ENCODE measurements at places on chromosomes 2 and 18. TPM values are rescaled to one million over a fixed set of nuclear protein-coding genes. Genes with fewer than 3 reads are reported as not detected.

NDUFV2 gene
- 106 TPM for total RNA-seq

TUBA3E gene
- not detected for total RNA-seq

UGT1A3 gene
- total RNA-seq: 0.86 TPM

MC5R gene
- total RNA-seq: not detected

RAX gene
- not detected for total RNA-seq

TEX44 gene
- total RNA-seq: not detected

DNA sequence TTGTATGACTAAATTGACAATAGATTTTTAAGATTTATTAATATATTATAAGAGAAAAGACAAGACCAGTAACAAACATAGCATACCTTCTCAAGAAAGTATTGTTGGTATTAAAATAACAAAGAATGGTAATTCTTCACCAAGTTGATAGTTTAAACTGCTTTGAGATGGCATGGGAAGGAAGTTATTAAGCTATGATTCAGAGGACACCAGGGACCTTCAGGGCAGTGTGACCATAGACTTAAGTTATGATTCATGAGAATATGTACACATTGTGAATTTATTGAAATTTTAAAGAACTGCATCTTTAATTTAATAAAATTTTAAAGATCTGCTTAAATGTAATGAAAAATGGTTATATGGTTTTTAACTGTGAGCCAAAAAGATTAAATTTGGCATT lies 205.7 kb downstream of the DSEL start:
- DNase-seq: no peak

GRCh38 chr18:55245211-55245614 lies 286.0 kb upstream of the CCDC68 start:
- DNase-seq: no peak

- no peak for DNase-seq
Measured at GRCh38 chr18:8854550-8854949, 149.2 kb downstream of the MTCL1 start.

DNA sequence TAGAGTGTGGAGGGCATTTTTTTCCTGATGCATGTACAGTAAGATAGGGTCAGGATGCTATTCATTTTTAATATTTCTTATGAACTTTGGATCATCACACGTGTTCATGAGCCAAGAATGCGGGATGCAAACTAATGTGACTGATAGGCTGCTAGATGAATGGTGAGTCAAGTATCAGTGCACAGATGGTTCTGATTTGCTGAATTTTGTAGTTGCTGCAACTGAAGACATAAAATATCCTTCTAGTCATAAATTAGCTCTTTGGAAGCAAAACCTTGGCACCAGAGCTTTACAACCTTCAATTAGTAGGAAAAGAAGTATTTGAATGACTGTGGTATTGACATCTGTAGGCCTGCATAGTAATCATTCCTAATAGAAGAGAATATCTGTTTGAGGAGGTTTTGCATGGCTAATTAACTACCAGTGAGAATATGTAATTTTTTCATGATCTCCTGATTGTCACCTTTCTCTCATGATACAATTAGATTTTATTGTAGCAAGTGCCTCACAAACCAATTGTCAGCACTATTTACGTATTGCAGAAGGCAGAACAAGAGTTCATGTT lies 94.0 kb downstream of the VRK2 start:
- no peak for DNase-seq

GRCh38 chr2:78011251-78011650 lies 489.1 kb upstream of the LRRTM4 start:
- no peak for DNase-seq

DNA sequence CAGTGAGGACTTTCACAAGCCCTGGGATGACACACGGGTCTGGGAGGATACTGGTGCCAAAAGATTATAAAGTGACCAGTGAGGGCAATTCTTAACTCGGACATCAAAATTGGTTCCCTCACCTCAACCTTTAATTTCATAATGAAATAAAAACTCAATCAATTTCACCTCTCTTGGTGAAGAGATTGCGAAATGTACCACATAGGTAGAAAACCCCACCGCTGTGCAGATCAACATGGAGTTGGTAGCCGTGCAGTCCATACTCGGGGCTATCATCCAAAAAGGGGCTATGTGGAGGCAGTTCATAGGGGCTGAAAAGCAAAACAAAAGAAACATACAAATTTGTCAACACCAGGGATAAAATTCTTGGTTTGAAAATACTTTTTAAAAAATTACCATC lies 24.4 kb downstream of the FBXO15 start:
- no peak for DNase-seq

- no peak for DNase-seq
Measured at GRCh38 chr2:240013343-240013742, 11.8 kb downstream of the NDUFA10 start.

DNA sequence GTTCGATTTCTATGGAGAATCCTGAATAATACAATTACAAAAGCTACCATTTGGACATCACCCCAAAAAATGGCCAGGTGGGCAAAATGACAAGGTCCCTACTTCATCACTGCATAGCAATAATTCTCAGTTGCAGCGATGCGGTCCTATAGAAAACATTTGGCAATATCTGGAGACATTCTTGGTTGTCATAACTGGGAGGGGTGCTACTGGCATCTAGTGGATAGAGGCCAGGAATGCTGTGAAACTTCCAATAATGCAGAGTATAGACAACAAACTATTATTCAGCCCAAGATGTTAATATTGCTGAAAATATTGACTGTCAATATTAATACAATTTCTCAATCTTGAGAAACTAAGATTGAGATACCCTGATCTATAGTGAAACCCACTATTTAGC lies 637.8 kb upstream of the PKDCC start:
- no peak for DNase-seq

DNA sequence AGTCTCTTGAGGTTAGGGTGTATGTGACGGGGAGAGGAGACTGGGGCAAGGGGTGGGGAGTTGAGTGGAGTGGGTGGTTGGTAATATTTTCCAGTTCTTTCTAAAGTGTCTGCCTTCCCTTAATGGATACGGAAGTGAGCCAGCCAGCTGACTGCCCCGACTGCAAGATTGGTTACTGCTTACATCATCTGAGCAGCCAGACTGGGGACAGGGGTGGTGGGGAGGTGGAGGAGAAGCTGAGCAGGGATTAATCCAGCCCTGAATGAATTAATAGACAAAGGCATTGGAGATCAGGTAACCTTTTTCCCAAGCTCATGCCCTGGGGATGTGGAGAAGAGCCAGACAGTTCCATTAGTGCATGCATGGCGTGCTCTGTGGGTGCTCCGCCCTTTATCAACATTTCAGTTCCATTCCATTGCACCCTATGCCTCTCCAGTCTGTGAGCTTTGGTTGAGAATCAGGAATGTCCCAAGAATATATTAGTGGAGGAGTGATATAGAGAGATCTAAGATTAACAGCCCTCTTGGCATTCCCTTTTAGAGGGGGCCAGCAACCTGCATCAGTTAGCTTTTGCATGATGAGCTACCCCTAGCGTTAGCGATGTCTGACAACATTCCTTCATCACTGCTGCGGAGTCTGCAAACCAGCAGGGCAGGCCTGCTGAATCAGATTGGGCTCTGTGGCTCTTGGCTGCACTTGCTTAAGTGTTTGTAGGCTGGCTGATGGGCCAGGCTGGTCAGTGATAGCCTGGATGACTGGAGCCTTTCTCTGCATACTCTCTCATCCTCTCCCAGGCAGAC lies 67.4 kb downstream of the TNP1 start:
- peak; percentile 15 for DNase-seq

DNA sequence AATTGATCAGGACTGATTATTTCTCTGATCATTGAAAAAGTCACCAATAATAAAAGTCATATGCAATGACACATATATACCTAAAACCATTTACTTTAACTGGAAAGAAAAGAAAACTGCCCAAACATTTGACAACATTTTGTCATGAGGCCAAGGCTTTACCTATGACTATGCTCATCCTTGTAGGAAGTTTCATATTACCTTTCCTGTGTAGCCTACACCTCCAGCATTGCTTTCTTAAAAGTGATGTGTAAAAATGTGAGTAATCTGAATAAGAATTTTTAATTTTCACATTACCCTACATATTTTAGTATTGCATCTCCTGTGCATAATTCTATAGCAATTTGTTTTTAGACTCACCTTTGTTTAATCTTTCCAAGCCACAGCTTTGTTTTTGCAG lies 419.8 kb upstream of the FIGN start:
- DNase-seq: no peak

DNA sequence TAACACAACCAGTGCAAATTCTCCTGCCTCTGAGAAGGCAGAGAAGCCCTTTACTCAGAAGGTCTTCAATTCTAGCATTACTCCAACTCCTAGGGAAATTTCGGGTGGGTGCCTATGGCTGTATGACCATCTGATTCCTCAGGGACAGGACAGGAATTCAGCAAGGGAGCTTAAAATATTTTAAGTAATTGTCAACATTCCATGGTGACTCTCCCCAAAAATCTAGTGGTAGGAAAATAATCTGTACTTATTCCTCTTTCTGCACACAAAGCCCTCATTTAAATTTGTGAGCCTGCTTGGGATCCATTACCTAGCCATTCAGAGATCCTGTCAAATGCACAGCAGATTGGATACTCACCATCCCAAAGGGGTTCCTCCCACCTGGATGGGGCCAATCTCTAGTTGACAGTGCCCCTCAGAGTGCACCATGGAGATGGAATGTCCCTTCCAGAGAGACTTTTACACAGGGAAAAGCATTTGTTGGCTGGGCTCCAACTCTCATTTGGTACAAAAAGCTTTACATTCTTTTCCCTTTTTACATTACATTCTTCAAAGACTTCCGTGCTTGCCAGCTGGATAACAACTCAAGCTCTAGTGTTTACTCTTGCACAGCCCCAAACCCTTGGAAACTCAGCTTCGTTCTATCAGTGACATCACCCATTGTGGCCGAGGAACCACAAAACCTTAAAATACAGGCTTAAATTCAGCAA lies 3.1 kb upstream of the TMEM150A start:
- DNase-seq: no peak

DNA sequence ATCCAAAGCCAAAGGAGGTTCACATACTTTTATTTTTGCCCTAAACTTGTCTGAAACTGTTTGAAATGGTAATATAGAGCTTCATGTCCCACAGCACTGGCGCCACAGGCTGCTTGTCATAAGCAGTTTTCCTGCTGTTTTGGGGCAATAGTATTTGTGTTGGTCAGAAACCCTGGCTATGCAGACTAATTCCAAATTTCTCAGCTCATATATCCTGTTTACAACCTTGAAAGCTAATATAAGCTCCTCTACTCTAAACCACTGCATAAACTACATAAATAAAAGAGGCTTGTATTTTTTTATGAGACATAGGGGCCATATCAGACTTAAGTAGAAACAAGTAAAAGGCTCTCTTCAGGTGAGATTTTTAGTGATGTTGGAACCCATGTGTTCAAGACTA lies 736.8 kb upstream of the ID2 start:
- DNase-seq: no peak

Measured in mucosa of gallbladder (tissue), 1 donor.